ENCODE measurements at places on chromosomes 1 and 21.

DNA sequence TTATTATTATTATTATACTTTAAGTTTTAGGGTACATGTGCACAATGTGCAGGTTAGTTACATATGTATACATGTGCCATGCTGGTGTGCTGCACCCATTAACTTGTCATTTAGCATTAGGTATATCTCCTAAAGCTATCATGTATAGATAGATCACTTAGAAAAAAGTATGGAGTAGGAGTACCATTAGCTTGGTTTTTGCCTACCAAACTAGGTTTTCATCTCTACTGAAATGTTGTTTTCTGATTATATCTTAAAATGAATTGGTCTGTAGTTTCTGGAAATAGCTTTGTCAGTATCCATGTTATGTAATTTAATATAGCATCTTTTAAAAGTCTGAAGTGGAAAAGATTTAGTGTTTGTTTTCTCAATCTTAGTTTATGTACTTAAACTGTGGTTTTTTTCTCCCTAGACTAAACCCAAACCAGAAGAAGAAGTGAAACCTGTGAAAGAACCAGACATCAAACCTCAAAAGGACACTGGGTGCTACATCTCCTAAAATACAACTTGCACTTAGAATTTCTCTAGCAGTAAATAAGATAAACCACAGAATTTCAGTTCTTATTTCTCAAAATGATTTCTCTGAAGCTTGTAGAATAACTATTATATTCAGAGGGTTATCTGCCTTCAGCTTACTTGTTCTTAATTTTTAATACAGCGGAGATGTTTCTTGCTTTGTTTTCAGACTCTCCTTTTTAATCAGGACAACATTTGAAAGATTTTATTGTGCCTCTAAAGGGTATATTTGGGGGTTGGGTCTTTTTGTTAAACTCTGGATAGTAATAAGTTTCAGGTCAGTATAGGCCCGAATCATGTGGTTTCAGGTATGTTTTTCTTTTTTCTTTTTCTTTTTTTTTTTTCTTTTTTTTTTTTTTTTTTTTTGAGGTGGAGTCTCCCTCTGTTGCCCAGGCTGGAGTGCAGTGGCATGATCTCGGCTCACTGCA lies 4.5 kb upstream of the FAM177B start:
- DNase-seq: no peak

- no peak for DNase-seq
Measured at GRCh38 chr21:33950431-33951079, 35.0 kb upstream of the ATP5PO start.

GRCh38 chr1:12480748-12481362 lies 137.2 kb downstream of the DHRS3 start:
- DNase-seq: peak; percentile 89

DNA sequence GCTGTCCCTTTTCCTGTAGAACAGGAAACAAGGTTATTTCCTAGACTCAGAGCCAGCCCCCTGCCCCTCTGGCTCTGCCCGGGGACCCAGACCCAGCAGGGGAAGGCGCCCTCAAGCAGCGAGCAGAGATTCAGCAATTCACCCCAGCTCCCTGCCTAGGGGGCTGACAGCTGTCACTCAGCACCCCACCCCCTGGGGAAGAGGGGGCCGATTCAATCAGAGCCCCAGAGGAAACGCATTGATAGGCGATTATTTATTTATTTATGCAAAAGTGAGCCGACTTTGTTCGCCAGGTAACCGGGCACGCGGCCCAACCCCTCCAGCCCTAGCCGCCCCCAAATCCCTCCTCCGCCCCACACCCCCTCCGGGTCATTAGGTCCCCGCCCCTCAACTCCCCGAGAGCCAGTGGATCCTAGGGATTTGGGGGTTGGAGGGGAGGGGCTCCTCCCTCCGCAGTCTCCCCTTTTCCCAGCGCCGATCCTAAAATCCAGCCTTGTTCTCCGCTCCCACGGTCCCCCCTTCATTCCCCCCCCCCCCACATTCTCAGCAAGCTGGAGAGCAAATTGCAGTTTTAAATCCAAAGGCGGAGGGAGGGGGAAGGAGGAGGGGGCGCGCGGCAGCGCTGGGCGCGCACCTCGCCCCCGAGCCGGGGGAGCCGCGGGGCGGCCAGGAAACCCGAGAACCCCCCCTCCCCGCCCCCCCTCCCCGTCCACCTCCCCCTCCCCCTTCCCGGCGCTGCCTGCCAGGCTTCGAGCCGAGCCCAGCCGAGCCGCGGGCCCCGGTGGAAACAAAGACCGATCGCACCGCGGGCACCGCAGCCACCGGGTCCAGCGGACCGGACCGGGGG lies 1.3 kb downstream of the AHDC1 start:
- DNase-seq: peak; percentile 67

- no peak for DNase-seq
Measured at GRCh38 chr1:115452600-115453329, 114.7 kb upstream of the NGF start.

GRCh38 chr1:96364576-96364975 lies 357.0 kb upstream of the PTBP2 start:
- DNase-seq: peak; percentile 51

DNA sequence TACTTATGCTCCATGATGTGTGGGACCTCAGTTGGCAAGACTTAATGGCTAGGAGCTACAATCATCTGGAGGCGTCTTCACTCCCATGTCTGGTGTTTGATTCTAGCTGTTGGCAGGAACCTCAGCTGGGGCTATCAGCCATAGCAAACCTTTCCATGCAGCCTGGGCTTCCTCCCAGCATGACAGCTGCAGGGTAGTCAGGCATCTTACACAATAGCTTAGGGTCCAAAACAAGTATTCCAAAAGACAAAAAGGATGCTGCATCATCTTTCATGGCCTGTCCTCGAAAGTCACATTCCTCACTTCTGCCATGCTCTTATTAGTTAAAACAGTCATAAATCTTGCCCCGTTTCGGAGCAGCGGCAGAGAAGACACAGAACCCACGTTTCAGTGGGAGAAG lies 90.9 kb downstream of the LRRC8C start:
- DNase-seq: peak; percentile 55

DNA sequence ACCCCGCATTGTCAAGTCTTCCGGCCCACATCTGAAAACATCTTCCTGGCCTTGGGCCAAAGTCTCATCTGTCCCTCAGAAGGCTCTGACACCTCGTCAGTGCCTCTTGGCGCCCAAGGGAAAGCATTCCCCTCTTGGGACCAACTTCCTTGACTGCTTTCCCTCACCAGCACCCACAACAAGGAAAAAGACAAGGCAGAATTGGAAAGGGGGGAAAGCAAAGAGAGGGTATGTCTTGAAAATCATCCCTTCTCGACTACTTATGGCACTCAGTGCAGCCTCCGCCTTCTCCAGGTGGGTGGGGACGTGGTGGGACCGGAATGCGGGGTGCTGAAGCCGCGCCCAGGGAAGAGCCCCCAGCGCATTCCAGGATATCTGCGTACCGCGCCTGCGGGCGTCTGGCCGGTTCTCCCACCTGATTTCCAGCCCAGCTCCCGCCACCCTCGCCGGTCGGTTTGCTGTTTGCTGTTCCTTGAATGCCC lies 554 bp upstream of the SLC39A1 start:
- no peak for DNase-seq

GRCh38 chr1:905071-905749 lies 18.5 kb upstream of the SAMD11 start:
- no peak for DNase-seq

DNA sequence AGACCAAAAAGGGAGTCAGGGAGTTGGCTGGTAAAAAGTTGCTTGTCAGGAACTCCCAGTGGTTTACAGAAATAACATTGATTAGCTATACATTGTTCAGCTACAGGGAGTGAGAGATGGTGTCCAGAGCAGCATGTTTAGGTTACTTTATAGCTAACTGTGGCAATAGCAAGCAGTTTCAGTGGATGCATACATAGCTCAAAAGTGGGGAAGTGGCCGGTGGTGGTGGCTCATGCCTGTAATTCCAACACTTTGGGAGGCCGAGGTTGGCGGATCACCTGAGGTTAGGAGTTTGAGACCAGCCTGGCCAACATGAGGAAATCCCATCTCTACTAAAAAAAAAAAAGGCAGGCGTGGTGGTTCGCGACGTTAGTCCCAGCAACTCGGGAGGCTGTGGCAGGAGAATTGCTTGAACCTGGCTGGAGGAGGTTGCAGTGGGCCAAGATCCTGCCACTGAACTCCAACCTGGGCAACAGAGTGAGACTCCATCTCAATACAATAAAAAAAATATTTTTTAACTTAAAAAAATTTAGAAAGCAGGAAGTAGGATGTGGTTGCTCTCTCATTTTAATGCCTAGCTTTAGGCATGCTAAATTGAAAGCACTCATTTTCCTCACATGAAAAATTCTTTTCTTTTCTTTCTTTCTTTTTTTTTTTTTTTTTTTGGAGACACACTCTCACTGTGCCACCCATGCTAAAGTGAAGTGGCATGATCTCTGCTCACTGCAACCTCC lies 109.7 kb downstream of the PPIAL4G start:
- no peak for DNase-seq

- DNase-seq: peak; percentile 35
Measured at GRCh38 chr1:33047839-33048305, 11.2 kb upstream of the AK2 start.

GRCh38 chr1:207519505-207520399 lies 23.8 kb downstream of the CR1 start:
- DNase-seq: no peak

DNA sequence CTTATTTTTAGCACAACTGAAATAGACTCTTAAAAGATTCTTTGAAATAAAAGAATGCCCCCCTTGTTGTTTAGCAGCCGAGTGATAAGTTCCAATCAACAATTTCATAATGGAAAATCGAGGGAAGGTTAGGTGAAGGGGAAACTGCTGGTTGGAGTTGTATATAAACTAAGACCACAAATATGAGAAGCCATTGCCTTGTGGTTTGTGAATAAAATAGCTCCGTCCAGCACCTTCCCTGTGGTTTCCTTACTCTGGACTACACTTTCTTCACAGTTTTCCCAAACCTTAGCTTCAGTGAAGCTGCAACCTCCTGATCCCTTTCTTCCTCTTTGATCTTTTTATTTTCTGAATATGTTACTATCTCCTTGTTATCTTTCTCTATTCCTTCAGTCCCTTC lies 6.7 kb upstream of the RAB3GAP2 start:
- no peak for DNase-seq

DNA sequence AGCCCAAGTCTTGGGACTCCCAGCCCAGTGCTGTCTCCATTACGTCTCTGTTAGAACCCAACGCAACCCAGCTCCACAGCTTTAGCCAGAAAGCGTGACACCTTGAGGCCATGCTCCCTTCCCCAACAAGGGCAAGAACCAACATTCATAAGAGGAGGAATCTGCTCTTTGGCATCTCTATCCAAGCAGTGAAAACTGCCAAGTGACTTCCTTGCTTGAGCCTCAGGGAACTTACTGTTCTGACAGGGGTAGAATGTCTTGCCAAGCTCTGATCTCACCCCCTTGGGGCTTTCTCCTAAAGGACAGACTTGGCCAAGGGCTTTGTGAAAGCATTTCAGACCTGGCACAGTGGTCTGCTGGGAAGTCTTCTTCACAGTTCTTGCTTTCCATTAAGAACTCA lies 56.6 kb downstream of the SYT6 start:
- no peak for DNase-seq

- no peak for DNase-seq
Measured at GRCh38 chr1:117433943-117434342, 66.7 kb downstream of the MAN1A2 start.

GRCh38 chr1:181103399-181103798 lies 14.9 kb downstream of the IER5 start:
- no peak for DNase-seq

GRCh38 chr21:40136571-40136970 lies 269.3 kb downstream of the PCP4 start:
- DNase-seq: no peak

DNA sequence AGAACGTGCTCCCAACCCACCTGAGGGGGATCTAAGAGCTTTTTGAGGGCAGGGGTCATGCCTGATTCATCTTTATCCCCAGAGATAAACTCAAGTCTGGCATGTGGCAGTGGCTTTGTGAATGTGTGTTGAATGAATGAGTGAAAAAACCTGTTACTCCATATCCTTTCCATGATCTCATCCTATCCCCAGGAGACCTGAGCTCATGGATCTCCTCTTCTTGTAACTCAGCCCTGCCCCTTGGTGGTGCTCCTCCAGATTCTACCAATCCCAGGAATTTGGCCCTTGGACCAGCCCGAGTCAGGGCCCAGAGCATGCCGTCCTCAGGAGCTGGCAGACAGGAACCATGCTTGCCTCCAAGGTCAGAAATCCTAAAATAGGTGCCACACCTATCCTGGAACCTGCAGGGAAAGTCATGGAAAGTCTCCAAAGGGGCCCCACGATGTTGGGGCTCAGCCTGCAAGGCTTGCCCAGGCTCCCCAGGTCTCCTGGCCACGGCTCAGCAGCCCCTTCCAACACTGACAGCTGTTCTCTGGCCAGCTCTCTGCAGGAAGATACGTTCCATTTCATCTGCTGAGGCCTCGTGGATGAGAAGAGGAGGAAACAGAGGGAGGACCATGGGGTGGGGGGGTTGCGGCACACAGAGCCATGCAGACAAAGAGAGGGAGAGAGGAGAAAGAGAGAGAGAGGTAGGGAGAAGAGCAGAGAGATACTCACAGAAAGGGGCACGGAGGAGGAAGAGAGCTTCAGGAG lies 214.6 kb downstream of the TRABD2B start:
- DNase-seq: no peak

DNA sequence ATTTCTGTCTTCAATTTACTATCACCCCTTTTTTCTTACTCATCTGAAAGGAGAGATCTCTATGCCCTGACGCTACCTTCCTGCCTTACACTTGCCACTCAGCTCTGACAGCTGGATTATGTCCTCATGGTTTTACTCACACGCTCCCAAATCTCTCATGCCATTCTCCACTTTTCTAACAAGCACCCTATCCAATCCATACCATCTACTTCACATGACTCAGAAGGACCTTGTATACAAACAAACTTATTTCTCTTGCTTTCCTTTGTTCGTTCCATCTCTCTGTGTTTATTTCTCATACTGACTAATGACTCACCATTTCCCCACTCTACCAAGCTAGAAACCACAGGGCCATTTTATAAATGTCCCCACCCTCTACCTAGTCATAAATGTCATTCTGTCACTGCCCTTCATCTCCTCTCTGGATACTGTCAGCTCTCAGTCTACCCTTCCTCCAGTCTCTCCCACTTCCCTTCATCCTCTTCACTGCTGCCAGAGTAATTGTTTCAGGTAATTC lies 87.3 kb downstream of the USP24 start:
- no peak for DNase-seq

DNA sequence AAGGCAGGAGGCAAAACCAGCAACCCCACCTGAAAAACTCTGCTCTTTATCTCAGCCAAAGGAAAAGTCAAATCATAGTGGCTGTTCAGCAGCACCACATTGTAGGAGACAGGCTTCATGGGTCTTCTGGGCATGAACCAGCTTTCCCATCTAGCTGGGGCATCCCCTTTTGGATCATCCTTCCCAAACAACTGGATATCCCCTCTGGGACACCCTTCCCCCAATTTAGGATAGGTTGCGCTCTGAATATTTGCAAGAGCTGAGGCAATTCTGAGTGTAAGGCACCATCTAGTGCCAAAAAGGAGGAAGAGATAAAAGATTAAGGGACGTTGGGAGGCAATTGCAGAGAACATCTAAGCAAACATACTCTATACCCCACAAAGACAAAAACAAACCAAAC lies 295.8 kb downstream of the MATN1 start:
- no peak for DNase-seq

- no peak for DNase-seq
Measured at GRCh38 chr21:42527127-42527488, 13.5 kb downstream of the SLC37A1 start.
